Frontal cortex (tissue), 4 donors: ENCODE measurements at places on chromosomes 7 and 10.

GRCh38 chr10:1050554-1050953 is 1.6 kb upstream of the IDI1 start:
- no peak for DNase-seq

- DNase-seq, result no peak
These were observed 110.5 kb downstream of the IPMK start for GRCh38 chr10:58157076-58157766.

- DNase-seq, result no peak
These were observed 878.9 kb downstream of the TYW1 start for GRCh38 chr7:67875558-67875957.

GRCh38 chr7:137325927-137326326 is 17.6 kb downstream of the PTN start:
- no peak for DNase-seq

GRCh38 chr7:25850216-25850615 is 301.8 kb upstream of the NFE2L3 start:
- no peak for DNase-seq

DNA sequence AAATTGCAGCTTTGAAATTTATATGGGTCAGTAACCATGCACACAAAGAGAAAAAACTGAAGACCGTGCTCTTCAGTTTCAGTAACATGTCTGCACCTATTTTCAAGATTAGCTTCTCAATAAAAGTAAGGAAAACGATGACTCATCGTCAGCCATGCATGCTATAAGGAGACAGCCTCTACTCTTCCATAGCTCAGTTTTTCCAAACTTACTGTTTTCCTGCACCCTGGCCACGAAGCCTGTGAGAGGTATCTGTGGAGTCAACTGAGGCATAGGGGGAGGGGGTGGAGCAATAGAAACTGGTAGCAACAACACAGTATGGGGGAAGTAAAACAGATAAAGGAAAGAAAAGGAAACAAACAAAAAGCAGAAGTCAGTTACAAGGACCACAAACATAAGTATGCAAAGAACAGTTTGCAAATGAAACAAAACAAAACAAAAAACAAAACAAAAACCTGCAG is 58.0 kb downstream of the PDSS1 start:
- DNase-seq, result no peak

DNA sequence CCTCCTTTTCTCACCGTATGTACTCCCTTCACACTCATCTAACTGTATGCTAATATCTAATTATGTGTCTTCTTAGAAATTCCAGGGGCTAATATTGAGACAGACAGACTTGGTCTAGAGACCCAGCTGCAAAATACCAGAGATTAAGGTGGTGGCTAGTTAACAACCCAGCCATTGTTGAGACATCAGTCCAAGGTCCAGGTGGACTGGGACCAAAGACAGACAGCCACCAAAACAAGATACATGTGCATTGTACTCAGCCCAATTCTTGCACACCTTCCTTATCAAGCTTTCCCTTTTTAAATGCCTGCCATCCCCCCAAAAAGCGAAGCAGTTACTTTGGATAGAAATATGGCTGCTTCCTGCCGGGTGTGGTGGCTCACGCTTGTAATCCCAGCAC is 43.3 kb upstream of the LRRN3 start:
- no peak for DNase-seq

DNA sequence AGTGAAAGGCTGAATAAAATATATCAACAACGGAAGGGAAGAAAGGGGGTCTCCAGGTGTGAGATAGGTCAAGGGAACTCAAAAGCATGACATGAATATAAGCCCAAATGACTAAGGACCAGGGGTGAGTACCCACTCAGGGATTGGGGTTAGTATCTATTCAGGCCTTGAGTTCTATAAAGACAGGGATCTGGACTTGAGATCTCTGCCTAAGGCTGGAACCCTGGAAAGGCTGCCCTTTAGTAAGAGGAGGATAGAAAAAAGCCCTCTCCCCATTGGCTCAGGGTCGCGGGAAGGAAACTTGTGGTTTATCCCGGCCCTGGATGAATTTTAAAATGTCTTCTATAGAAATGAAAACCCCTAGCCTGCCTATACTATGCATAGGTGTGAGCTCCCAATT is 2.4 kb upstream of the ITPRIP start:
- no peak for DNase-seq

DNA sequence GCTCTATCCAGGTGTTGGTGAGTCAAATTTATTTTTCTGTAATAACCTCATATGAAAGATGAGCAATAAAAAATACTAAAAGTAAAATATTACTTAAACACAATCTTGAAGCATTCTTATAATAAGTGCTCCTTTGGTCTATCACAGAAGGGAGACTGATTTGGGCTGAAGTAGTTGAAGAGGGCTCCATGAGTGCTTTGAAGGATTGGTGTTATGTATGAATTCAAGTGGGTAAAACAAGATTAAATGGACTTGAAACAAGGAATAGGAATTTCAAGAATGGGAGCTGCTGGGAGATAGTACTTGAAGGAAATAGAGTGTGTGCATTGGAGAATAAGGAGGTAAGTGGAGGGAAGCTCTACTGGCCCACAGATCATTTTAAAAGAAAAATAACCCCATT is 7.3 kb upstream of the OR2A2 start:
- no peak for DNase-seq

DNA sequence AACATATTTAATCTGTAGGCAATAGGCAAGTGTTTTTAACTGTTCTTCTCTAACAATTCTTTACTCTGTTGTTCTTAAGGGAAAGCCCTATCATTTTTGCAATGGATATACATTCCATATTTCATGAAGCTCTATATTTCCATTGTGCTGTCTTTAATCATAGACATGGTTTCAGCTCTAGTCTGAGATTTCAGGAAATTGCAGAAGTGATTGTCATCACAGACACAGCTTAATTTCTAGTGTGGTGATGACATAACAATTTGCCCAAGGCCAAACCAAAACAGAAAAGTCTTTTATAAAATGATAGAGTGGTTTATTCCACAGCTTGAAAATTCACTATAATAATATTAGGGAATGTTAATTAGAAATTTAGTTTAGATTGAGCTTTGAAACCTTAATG is 494.1 kb upstream of the SEMA3A start:
- no peak for DNase-seq

DNA sequence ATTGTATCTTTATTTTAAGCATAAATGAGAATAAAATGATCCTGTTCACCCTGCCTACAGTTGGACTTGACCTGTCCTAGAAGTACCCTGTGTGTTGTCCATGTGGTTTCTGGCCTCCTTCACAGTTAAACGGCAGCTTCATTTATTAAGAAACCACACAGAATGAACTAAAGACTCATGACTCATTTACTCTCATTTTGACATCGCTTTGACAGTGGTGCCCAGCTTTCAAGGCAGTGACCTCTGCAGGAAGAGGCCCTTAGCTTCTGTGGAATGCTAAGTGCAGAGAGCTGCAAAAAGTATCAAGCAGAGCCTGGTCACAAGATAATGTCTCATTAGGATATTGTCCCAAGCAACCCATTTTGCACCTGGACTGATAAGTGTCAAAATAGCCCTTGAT is 93.4 kb downstream of the AVL9 start:
- DNase-seq, result no peak

- no peak for DNase-seq
These were observed 28.6 kb downstream of the MTURN start for GRCh38 chr7:30163231-30163894.

GRCh38 chr7:1240517-1241257 is 8.0 kb downstream of the UNCX start:
- no peak for DNase-seq

DNA sequence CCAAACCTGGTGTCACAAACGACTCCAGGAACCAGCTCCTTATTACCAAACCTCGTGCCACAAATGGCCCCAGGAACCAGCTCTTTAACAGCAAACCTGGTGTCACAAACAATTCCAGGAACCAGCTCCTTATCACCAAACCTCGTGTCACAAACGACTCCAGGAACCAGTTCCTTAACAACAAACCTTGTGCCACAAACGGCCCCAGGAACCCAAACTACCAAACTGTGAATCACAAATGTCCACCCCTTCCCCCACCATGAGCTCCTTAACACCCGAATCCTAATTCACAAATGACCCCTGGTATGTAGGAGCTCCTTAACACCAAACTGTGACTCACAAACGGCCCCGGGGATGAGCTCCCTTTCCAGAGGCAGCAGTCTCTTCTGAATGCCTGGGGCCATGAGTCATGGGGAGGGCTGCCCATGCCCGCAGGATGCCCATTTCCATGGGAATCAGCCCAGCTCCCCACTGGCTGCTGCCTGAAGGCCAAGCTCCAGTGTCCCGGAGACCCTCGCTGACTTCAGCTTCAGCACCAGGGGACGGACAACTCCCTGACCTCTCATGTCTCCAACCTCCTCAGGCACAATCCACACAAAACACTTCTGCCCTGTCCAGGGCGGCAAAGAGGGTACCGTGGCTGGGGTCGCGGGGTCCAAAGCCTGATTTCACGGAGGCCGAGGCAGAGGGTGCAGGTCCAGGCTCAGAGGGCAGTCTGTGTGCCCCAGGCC is 213.1 kb downstream of the ELFN1 start:
- DNase-seq, result no peak

DNA sequence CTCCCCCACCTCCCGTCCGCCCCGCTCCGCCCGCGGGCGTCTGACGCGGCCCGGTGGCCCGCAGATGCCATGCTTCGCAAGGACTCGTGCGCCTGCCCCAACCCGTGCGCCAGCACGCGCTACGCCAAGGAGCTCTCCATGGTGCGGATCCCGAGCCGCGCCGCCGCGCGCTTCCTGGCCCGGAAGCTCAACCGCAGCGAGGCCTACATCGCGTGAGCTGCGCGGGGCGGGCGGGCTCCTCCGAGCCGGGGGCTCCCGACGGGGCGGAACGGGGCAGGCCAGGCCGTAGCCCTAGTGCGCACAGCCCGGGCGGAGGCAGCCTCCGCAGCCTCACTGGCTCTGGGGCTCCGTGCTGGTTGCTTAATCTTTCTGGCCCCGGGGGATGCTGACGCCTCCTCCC is 2.8 kb downstream of the ASIC3 start:
- DNase-seq, result no peak

GRCh38 chr7:26321435-26321834 is 29.8 kb downstream of the SNX10 start:
- DNase-seq, result no peak

GRCh38 chr7:132019703-132020102 is 463.3 kb upstream of the PODXL start:
- no peak for DNase-seq

DNA sequence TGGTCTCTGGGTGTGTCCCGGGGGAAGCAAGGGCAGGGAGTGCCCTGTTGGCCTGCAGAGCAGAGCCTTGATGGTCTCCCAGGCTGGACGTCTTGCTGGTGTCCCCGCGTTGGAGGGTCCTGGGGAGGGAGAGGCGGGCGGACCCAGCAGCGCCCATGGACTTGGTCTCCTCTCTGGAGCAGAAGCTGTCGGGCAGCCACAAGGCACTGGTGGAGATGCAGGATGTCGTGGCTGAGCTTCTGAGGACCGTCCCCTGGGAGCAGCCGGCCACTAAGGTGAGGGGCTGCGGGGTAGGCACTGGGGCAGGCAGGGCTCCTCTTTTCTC is 20.9 kb downstream of the TTYH3 start:
- no peak for DNase-seq

- no peak for DNase-seq
These were observed 99.7 kb upstream of the CAV2 start for GRCh38 chr7:116399819-116400218.
